IMR-90 (cell line): ENCODE measurements at places on chromosomes 12 and 14. TPM values are rescaled to one million over a fixed set of nuclear protein-coding genes. Genes with fewer than 3 reads are reported as not detected.

DNA sequence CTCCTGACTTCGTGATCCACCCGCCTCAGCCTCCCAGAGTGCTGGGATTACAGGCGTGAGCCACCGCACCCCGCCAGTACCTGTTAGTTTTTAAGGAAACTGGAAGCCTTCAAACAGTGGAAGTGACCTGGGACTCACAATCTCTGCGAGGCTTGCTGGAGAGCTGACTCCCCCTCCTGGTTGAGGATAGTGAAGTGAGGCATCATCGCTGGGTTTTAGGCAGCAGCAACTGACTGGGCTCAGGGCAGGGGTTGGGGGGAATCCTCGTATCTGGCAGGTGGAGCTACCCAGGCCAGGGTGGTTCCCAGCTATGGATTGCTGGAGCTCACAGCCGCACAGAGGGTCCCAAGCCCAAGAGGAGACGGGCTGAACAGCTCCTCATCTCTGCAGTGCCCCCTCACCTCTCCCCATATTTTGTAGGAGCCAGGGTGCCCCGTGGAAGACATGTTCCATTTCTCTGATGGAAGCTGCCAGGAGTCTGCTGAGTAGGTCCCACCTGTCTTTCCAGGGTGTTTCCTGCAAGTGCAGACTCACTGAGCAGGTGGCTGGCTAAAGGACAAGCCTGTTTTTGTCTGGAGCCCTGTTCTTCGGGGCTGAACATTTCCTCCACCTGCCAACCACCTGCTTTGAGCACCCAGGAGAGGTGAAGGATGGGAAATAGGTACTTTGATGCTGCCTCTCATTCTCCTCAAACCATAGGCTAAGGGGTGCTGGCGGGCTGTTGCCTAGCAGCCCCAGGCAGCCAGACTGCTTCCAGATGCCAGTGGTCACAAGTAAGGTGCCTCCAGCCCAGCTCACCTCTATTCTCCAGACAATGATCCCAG is 3.1 kb downstream of the AVIL start:
- no peak for DNase-seq

- no peak for DNase-seq
Observed at GRCh38 chr14:104931304-104931770, 6.7 kb downstream of the PLD4 start.

PAH gene
- not detected in 2 replicates for total RNA-seq

- no peak for DNase-seq
Observed at GRCh38 chr12:1799882-1800400, 20.4 kb upstream of the LRTM2 start.

- DNase-seq: peak; percentile 76
Observed at GRCh38 chr12:11885261-11886038, 185.3 kb upstream of the BCL2L14 start.

GRCh38 chr12:124758266-124759220 is 105.1 kb downstream of the SCARB1 start:
- no peak for DNase-seq

DNA sequence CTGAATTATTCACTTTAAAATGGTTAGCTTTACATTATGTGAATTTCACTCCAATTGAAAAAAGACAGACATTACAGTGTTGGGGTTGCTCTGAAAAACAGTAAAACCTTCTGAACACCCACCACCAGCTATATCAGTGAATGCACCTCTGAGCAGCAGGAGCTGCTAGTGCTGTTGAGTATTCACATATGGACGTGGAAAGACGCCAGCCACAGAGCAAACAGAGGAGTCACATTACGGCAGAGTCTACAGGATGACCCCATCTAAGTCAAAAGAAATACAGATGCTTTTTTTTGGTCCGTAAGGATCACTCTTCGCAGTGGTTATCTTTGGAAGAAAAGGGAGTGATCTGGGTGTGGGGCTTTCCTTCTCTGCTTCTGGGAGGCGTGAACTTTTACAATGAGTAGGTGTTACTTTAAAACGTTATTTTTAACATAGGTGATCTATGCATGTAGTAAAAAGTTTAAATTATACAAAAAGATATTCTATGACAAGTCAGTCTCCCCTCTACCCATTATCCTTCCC is 4.5 kb downstream of the HVCN1 start:
- peak; percentile 64 for DNase-seq

DNA sequence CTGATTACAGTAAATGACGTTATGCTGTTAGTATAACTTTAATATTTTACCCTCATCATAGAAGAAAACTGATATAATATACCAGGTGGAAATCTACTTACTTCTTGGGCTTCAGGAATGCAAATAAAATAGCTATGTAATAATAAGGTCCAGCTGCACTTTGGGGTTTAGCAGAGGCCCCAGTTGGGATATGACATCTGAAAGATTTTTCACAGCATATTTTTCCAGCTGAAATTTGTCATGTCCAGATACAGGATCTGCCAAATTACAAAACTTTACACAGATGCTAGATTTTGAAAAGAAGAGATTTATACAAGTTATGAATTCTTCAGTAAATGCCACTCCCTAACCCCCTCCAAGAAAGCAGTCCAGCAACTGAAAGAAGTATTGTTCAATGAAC is 29.2 kb upstream of the DCN start:
- DNase-seq: peak; percentile 43

HOXC12 gene
- not detected in 2 replicates for total RNA-seq

- DNase-seq: no peak
Observed at GRCh38 chr14:82935691-82936090, 1402.0 kb upstream of the SEL1L start.

CLSTN3 gene
- total RNA-seq: 4.1 and 5.3 TPM in 2 replicates

KLRG1 gene
- 0.54 and 0.56 TPM in 2 replicates for total RNA-seq

DNA sequence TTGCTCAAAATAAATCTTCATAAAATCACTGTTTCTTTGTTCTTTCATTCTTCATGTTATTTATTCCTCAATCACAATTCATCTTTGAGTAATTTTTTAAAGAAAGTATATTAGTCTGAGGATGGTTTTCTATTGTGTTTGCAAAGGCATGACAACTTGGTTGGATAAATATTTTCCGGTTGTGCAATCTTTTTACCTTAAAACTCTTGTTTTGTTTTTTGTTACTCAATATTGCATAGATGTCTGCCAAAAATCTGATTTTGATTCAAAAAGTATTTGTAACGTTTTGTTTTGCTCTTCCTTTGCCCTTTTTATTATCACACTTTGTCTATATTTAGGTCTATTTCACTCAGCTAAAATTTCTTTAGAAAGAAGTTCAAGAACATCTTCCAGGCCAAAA is 86.2 kb upstream of the SYT1 start:
- no peak for DNase-seq

DNA sequence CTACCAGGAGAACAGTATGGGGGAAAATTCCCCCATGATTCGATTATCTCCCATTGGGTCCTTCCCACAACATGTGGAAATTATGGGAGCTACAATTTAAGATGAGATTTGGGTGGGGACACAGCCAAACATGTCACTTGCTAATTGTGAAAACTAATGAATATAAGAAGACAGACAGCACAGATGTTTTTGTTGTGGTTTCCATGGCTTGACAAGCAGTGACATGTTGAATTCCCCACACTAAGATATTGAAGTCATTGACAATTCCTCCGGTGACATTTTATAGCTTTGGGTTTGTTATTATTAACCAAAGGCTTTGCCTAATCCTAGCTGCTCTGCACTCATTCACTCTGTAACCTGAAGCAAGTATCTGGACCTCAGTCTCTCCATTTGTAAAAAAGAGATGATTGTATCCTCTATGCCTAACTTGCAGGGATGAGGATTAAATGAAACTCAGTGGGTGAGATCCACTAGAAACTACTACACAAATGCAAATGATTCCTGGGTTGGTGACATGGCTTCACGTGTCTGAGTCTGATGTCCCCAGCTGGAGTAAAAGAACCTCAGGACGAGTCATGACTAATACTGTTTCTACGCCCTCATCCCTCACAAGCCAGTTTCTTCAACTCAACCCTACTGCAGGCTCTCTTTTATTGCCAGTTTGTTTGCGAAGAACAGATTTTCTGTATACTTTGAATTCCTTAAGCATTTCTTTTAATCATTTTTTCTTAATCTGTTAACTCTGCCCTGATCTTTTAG is 71.6 kb downstream of the ASCL1 start:
- no peak for DNase-seq

GRCh38 chr14:70804556-70805162 is 4.7 kb downstream of the MAP3K9 start:
- DNase-seq: peak; percentile 8

DNA sequence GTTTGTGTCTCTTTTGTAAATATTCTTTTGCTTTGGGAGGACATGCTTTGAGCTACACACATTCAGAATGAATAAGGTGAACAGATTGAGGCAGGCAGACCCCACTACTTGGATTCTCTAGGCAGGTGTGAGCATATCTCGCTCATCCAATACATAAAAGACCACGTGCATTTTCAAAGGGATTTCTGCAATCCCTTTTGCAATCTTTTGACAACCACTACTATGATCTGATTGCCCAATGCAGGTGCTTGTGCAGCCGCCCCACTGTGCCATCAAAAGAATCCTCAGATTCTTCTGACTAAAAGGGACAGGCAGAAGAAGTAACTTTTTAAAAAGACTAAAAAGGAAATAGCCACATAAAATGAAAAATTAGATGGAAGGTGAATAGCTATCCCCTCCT is 341.4 kb downstream of the BMP4 start:
- DNase-seq: no peak

KCNMB4 gene
- 0.90 and 1.4 TPM in 2 replicates for total RNA-seq

- peak; percentile 24 for DNase-seq
Observed at GRCh38 chr14:35875296-35875695, 49.2 kb downstream of the BRMS1L start.

DNA sequence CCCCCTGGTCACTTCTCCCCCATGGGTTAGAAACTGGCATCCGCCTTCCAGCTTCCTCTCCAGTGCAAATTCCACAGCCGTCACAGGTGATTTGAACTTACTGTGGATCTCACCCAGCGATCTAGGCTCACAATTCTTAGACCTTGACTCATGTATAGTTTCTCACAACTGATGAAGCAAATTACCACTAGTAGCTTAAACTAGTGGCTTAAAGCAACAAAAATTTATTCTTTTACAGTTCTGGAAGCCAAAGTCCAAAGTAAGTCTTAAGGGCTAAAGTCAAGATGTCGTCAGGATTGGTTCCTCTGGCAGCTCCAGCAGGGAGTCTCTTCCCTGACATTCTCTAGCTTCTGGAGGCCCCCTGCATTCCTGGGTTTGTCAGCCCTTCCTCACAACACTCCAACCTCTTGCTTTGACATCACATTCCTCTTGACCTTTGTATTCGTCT is 117.4 kb downstream of the KTN1 start:
- DNase-seq: no peak

- DNase-seq: no peak
Observed at GRCh38 chr14:37060496-37061260, 111.7 kb downstream of the SLC25A21 start.

DNA sequence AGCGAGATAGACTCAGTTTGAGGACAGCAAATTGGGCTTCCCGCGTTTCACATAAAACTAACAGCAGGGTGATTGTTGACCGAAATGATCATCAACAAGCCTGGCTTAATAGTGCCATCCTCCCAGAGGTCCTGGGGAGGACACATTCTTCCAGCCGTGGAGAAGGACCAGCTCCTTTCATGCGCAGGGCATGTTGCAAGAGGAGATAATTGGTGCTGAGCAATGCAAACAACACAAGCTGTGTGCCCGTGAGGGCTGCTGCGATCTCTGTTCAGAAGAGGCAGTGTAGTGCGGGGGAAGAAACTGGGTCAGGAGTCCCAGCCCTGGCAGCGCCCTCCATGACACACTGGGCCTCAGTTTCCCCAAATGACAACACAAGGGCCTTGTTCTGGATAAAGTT is 54.3 kb downstream of the CCDC85C start:
- peak; percentile 16 for DNase-seq

GRCh38 chr14:96176275-96176674 is 28.4 kb upstream of the BDKRB2 start:
- DNase-seq: peak; percentile 73

DNA sequence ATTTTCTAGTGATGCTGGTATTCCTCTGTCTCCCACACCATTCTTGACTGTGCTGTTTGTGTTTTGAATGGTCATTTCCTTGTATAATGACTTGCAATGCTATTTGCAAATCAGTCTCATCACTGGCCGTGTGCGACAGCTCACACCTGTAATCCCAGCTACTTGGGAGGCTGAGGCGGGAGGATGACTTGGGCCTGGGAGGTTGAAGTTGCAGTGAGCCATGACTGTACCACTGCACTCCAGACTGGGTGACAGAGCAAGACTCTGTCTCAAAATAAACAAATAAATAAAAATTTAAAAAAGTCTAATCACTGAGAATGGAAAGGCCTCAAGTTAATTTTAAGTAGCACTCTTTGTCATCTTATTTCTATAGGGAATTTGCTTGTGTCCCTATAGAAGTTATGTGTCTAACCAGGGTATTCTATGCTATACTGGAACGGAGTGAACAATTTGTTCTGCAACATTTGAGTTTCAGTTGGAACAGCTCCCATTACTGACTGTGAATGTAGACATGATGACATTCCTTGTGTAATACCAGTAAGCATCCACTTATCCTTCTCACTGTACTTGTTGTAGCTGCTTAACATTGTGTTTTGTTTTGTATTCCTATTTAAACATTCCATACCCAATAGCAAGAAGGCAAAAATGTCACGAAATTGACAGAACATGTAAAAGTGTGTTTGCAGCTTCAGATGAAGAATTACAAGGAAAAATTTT is 126.3 kb downstream of the MGST1 start:
- DNase-seq: peak; percentile 63

GRCh38 chr12:19988459-19988873 is 379.9 kb upstream of the PDE3A start:
- no peak for DNase-seq

DNA sequence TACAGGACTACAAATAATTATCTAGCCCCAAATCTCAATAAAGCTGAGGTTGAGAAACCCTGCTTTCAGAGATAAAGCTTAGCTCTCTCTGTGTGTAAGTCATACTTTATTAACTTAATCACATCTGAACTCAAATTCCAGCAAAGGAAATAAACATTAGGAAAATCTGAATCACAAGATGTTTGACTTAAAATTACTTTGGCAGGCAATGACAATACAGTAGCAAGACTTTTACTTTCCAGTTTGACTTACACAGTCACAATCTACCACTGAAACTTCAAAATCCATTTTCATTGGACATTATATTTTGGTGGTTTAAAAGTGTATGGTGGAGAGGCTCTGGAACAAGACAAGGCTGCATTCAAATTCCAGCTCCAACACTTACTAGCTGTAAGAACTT is 11.4 kb downstream of the TMEM116 start:
- DNase-seq: peak; percentile 75

- no peak for DNase-seq
Observed at GRCh38 chr14:64795211-64795610, 84.5 kb downstream of the SPTB start.

DNA sequence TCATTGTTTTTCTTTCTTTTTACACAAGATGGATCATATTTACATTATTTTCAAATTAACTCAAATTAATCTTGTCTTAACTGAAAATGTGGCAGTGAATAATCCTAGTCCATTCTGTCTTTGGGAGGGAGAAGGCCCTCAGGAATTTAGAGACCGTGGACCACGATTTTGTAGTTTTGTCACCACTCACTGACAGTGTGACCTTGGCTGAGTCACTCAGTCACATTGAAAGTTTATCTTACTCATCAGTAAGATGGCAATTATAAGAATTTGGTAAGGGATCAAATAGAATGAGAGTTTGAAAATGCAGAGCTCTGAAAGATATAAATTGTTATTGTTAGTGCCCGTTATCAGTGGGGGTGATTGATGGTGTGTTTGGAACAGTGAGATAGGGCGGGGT is 16.4 kb downstream of the FOXJ2 start:
- DNase-seq: no peak
